ENCODE measurements at places on chromosomes 1 and 21.

DNA sequence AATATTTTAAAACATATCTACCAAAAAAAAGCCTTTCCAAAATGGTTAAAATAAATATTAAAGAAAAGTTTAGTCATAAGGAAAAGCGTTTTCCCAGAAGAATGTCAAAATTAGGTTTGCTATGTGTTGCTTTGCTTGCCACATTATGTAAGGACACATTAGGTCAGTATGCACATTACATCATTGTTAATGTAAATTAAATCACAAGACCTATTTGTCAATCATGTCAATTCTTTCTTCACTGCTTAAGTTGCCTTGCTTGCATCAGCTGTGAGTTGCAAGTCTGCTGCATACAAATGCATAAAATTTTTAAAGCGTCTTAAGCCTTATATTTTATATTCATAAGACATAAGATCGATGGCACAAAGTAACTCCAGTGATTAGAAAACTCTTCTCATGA lies 448.9 kb downstream of the PCP4 start:
- no peak for DNase-seq

GRCh38 chr1:185238447-185238846 lies 78.6 kb downstream of the IVNS1ABP start:
- DNase-seq, result no peak

GRCh38 chr1:38648417-38648816 lies 211.2 kb downstream of the RRAGC start:
- no peak for DNase-seq

DNA sequence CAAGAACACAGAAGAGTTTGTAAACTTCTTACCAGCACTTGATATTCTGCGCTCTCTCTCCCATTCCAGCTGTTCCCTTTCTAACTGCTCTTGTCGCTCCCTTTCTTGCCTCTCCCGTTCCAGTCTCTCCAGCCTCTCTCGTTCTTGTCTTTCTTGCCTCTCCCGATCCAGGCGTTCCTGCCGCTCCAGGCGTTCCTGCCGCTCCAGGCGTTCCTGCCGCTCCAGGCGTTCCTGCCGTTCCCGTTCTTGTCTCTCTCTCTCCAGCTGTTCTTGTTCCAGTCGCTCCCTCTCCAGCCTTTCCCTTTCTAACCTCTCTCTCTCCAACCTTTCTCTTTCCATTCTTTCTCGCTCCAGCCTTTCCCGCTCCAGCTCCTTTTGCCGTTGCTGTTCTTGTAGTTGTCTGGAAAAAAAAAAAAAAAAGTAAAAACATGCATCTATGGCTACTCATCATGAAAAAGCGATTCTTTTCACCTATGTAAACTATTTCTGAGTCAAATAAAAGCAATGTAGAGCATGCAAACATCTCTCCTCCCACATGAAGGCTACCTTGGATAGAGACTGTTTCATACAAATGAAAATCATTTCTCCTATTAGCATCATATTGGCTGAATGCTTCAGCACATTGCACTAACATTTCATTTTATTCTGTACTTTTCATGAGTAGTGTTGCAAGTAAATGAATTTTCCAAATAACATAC lies 91.5 kb upstream of the LBR start:
- no peak for DNase-seq

DNA sequence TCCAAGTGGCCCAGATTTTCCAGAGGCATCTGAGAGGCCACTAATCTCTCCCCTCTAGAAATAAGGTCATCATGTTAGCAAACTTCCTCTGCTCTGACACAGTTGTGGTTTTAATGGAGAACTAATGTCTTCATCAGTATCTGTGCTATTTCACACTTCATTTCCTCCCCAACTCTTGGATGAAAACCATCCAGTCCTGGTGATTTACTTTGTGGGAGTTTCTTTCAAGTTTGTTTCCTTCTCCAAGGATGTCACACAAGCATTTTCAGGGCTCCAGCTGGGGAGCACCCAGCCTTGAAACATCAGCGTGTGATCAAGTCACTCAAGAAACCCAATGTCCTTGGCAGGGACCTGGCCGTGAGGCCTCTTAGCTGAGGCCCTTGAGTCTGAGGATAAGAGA lies 38.8 kb downstream of the TBX15 start:
- no peak for DNase-seq

DNA sequence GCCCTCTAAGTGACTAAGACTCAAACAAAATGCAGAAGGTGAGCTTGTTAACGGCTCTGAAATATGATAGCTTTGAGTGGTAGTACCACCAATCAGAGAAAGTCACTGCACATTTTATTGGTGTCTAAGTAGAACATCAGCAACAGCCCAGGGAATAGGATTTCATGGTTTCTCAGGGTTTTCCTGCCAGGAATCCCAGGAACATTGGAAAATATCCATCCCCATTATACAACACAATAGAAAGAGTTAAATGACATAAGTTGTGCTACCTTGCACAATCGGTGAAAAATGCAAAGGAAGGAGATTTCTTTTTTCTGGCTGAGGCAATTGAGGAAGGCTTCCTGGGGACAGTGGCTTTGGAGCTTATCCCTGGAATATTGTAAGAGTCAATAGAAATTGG lies 283.1 kb downstream of the HLX start:
- no peak for DNase-seq

GRCh38 chr1:114124644-114125043 lies 29.0 kb downstream of the SYT6 start:
- no peak for DNase-seq

DNA sequence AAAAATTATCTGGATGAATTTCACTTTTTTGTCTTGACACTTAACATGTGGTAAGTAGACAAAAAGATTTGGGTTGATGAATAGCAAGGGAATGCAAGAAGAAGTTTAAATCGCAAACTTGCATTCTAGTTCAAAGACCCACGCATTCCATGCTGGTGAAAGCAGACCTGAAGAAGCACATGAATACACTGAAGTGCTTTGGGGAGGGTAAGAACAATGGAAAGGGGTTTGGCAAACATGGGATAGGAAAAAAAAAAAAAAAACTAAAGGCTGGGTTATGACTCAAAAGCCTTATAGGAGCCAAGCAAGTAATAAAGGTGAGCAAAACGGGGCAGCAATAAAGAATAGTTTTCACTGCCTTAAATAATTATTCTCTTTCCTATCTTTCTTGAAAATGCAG lies 450.2 kb downstream of the LMO4 start:
- no peak for DNase-seq

DNA sequence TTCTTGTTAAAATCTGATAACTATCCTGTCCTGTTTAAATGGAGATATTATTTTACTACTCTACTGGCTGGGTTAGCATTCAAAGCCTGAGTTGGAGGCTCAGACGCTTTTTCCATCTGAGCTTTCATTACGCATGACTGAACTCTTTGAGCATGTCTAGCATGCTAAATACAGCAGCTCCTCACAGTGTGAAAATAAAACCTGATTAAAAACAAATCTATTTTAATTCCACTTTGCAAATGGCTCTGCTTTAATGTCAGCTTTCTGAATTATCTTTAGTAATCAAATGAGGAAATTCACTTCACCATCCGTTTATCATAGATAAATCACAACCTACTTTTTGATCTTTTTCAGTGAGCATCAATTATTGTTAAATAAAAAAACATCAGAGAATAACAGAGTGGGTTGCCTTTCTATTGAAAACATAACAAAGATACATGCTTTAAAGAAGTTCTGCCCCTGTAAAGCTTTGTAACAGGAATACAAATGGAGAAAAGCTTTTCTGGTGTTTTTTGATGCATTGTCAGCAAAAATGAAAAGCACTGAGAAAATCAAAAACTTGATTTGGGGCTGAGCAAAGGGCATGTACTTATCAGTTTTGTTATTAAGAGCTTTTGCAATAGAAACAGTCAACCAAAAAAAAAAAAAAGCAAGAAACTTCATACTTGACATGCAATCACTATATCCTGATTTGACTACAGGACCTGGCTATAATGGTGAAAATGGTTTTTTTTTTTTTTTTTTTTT lies 3.5 kb upstream of the SPEN start:
- no peak for DNase-seq

GRCh38 chr1:20477348-20478056 lies 8.5 kb downstream of the CAMK2N1 start:
- DNase-seq, result no peak

DNA sequence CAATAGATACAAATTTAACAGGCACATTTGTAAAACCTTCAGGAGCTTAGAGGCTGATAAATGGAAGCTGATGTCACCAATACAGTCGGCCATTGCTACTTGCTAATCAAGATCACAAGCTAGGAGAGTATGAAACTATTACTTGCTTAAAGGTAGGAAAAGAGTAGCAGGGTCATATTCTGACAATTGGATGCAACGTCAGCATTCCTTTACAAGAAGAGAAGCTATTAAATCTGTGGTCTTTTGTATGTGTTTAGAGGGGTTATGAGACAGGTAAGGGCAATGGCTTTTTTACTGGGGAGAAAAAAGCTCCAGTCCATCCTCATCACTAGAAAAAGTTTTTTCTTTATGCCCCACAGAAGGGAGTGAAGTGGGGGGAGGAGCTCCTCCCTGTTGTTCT lies 11.7 kb upstream of the CD48 start:
- DNase-seq, result no peak

- DNase-seq, result no peak
Observed at GRCh38 chr1:211344152-211344618, 17.6 kb downstream of the TRAF5 start.

- DNase-seq, result no peak
Observed at GRCh38 chr1:117632269-117633067, 26.6 kb downstream of the TENT5C start.

GRCh38 chr1:183778045-183778444 lies 26.9 kb upstream of the RGL1 start:
- DNase-seq, result no peak

DNA sequence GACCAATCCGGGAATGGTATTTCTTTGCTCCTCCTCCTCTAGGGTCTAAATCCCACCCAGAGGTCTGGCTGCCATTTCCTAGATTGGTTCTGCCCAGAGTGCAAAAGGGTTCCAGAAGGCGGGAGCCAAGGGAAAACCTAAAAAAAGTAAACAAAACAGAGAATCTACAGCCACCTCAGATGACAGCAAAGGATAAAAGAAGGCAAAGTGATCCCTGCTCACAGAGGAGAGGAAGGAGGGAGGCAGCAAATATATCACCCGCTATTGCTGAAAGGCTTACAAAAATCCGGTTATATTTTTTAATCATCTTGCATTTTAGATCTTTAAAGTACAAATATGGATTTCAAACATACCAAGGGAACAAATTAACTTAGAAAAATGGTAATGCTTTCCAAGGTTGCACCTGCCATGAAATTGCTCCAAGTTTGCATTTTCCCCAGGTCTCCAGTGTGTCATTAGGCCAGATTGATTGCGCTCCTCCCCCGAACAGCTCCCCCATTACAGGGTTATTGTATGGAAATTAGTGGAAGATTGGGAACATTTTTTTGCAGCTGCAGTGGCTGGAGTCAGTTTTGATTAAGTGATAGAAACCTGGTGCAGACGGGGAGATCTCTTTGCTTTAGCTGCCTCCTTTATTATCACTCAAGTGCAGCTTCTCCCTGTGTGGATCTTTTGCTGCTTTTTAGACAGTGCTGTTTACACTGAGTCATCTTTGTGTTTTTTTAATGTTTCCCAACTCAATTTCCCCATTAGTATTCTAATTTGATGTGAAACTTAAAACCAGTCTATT lies 280.5 kb upstream of the CAMK1G start:
- no peak for DNase-seq

- DNase-seq, result peak; percentile 32
Observed at GRCh38 chr1:148353461-148354283, 129.4 kb downstream of the PPIAL4G start.

DNA sequence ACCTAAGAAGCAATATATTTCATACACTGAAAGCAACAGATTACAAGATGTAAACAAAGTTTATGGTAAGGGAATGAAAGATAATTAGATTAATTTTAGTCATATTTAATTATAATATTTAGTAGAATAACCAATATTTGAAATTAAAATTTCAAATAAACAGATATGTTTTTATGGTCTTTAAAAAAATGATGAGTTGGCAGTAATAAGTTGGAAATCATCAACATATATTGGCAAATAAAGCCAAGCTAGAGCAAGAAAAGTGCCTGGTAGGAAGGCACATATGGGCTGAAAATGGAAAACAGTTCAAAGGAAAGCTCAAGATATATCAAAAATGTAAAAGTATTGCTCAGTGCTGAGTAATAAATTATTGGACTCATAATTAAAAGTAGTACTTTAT lies 1274.0 kb downstream of the AMY1C start:
- no peak for DNase-seq

GRCh38 chr1:224312025-224312424 lies 17.9 kb downstream of the NVL start:
- DNase-seq, result no peak

- DNase-seq, result no peak
Observed at GRCh38 chr1:198947456-198947855, 308.6 kb downstream of the PTPRC start.

GRCh38 chr1:98336472-98337083 lies 324.9 kb upstream of the SNX7 start:
- DNase-seq, result no peak

DNA sequence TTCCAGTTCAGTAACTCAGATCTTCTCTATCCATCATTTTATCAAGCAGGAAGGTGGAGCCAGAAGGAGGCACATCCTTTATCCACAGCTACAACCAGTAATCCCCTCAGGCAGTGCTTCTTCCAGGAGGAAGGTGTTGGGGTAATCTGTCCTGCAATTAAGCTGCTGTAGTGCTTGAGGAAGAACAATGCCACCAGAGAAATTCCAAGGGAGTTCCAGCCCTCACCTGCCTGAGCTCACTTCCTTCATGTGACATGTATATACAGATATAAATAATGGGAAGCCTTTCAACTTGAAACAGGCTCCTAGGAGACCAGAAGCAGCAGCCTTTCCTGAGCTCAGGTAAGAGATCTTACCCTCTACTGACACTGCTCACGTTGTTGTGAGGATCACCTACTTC lies 2.2 kb upstream of the IL20 start:
- no peak for DNase-seq
